ENCODE measurements at places on chromosomes 1 and 21. TPM values are rescaled to one million over a fixed set of nuclear protein-coding genes. Genes with fewer than 3 reads are reported as not detected.

The LEMD1 gene
- total RNA-seq = 4.0 TPM

DNA sequence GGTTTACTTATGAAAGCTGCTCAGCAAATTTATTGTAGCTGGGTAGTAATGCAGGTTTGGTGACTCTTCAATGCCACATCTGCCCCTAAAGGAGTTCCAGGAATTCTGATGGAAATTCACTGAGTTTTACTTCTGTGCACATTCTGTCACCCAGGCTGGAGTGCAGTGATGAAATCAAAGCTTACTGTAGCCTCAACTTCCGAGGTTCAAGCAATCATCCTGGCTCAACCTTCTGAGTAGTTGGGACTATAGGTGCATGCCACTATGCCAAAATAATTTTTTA is 150.6 kb upstream of the RUNX1 start:
- no peaks in the 10 kb centered on the region for H3K36me3 ChIP-seq
- no peaks in the 10 kb centered on the region for H3K27me3 ChIP-seq
- peaks cover 72% of the 10 kb centered on the region for H3K4me1 ChIP-seq
- peak overlapping the region; percentile 91 for H3K27ac ChIP-seq
- peak; percentile 34 for DNase-seq

GRCh38 chr1:236304682-236305081 is 22.9 kb upstream of the ERO1B start:
- no peak for DNase-seq
- no peak overlapping the region for H3K27ac ChIP-seq
- no peaks in the 10 kb centered on the region for H3K36me3 ChIP-seq

The TTC39A gene
- total RNA-seq = 12.3 TPM

The ATP13A2 gene
- 48.4 TPM for total RNA-seq

GRCh38 chr1:248802454-248802853 is 23.3 kb downstream of the SH3BP5L start:
- H3K4me3 ChIP-seq = no peak overlapping the region
- H3K27ac ChIP-seq = no peak overlapping the region
- H3K4me1 ChIP-seq = no peaks in the 10 kb centered on the region
- H3K36me3 ChIP-seq = no peaks in the 10 kb centered on the region
- H3K27me3 ChIP-seq = no peaks in the 10 kb centered on the region

The GCSAML gene
- not detected for total RNA-seq

- H3K4me3 ChIP-seq = no peak overlapping the region
- H3K36me3 ChIP-seq = no peaks in the 10 kb centered on the region
- peak; percentile 54 for DNase-seq
- H3K4me1 ChIP-seq = peaks cover 11% of the 10 kb centered on the region
- H3K27me3 ChIP-seq = no peaks in the 10 kb centered on the region
Observed at GRCh38 chr1:101187297-101187696, 49.5 kb upstream of the S1PR1 start.

DNA sequence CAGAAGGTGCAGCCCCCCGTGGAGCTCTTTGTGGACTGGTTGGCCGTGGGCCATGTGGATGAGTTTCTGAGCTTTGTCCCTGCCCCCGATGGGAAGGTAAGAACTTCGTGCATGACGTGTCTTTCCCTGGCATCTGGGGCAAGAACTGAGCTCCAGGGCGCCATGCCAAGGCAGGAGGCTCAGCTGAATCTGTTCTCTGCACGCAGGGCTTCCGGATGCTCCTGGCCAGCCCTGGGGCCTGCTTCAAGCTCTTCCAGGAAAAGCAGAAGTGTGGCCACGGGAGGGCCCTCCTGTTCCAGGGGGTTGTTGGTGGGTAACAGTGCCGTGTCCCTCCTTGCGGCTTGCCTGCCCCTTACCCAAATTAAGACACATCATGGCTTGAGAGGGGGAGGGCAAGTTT is 27.7 kb downstream of the PADI3 start:
- no peak overlapping the region for H3K4me3 ChIP-seq
- peak; percentile 94 for DNase-seq
- no peaks in the 10 kb centered on the region for H3K27me3 ChIP-seq
- H3K4me1 ChIP-seq = peaks cover 10% of the 10 kb centered on the region
- H3K27ac ChIP-seq = peak overlapping the region; percentile 61
- no peaks in the 10 kb centered on the region for H3K36me3 ChIP-seq

GRCh38 chr1:172940174-172940855 is 110.4 kb downstream of the TNFSF18 start:
- no peak overlapping the region for H3K4me3 ChIP-seq
- no peak for DNase-seq
- H3K27ac ChIP-seq = no peak overlapping the region

DNA sequence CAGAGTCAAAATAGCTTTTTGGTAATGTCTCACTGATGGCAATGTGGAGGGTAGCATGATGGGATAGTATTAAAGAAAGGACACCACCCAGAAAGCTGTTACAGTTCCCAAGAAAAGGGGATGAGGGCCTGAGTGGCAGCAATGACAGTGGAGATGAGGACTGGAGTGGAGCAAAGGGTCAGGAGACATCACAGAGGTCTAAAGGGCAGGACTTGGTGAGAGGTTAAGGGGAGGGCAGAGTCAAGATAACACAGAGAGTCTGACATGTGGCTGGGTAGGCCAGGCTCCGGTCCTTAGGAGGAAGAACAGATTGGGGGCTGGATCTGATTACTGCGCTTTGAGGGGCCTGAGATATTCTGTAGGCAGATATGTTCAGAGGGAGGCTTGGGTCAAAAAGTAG is 19.3 kb downstream of the ELF3 start:
- H3K27ac ChIP-seq = peak overlapping the region; percentile 95
- H3K36me3 ChIP-seq = no peaks in the 10 kb centered on the region
- H3K4me1 ChIP-seq = peaks cover 32% of the 10 kb centered on the region
- H3K4me3 ChIP-seq = no peak overlapping the region

DNA sequence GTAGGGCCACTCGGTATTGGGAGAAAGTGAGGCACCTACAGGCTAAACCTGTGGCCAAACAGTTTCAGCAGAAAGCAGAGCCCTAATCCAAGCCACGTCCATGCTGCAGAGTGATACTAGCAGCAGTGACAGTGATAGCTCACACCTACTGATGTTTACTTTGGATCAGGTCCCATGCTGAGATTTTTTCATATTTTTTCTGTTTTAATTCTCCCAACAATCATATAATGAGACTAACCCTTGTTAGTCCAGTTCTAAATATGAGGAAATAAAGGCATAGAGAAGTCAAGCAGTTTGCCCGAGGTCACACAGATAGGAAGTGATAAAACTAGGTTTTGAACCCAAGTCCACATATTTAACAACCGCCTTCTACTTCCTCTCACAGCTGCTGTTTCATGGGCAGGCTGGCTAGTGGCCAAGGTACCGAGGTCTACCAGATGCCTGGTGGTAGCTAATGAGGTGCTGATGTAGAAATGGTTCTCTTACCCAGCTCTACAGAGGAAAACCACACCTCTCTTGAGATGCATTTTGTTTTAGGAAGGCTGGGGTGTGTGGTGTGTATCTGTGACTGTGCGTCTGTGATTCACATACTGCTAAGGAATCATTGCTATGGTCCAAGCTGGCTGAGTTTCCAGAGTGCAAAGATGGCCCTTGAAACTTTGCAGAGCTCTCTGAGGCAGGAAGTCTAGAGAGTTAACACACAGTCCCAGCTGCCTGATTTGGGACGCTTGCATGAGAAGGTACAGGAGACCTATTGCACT is 80.3 kb upstream of the ARTN start:
- H3K4me3 ChIP-seq = no peak overlapping the region
- no peak overlapping the region for H3K27ac ChIP-seq
- DNase-seq = peak; percentile 36
- H3K27me3 ChIP-seq = no peaks in the 10 kb centered on the region
- H3K36me3 ChIP-seq = no peaks in the 10 kb centered on the region

GRCh38 chr21:35921471-35921870 is 138.9 kb downstream of the SETD4 start:
- peaks cover 21% of the 10 kb centered on the region for H3K4me1 ChIP-seq
- H3K27ac ChIP-seq = no peak overlapping the region
- no peak overlapping the region for H3K4me3 ChIP-seq
- DNase-seq = no peak
- no peaks in the 10 kb centered on the region for H3K27me3 ChIP-seq

GRCh38 chr1:57796616-57797015 is 372.8 kb upstream of the DAB1 start:
- H3K4me3 ChIP-seq = no peak overlapping the region
- H3K36me3 ChIP-seq = no peaks in the 10 kb centered on the region
- H3K27ac ChIP-seq = no peak overlapping the region
- no peak for DNase-seq
- H3K27me3 ChIP-seq = no peaks in the 10 kb centered on the region

The FCRL5 gene
- total RNA-seq = not detected

The FAM110D gene
- total RNA-seq = not detected

The PPFIA4 gene
- total RNA-seq = 3.4 TPM

DNA sequence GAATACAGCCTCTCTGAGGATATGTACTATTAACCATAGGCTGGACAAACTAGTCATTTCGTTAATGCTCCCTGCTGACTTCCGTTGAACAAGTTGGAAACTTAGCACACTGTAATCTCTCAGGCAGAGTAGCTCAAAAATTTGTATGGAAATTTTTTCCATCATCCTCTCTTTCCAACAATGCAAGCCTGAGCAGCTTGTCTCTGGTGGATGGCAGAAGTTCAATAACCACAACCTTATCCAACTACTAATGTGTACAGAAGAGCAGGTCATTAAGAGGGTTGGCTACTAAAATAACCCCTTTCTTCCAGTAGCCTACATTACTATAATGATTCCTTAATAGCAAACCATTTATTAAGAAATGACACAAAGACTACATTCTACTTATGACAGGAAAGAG is 262.3 kb downstream of the NFIA start:
- 0 out of 2 replicates have a peak, but pooled peaks cover 2% of the 10 kb centered on the region for H3K36me3 ChIP-seq
- 0 out of 2 replicates have a peak, but pooled peaks cover 1% of the 10 kb centered on the region for H3K4me1 ChIP-seq
- H3K27me3 ChIP-seq = no peaks in the 10 kb centered on the region
- no peak for DNase-seq
- H3K4me3 ChIP-seq = no peak overlapping the region

- H3K27ac ChIP-seq = no peak overlapping the region
- DNase-seq = no peak
- H3K4me1 ChIP-seq = no peaks in the 10 kb centered on the region
- H3K4me3 ChIP-seq = no peak overlapping the region
- no peaks in the 10 kb centered on the region for H3K36me3 ChIP-seq
- H3K27me3 ChIP-seq = no peaks in the 10 kb centered on the region
Observed at GRCh38 chr1:46424730-46425129, 30.6 kb downstream of the FAAH start.

All from PC-3 (cell line).